ENCODE measurements at places on chromosomes 6 and 20. TPM values are rescaled to one million over a fixed set of nuclear protein-coding genes. Genes with fewer than 3 reads are reported as not detected.

RUNX2 gene
- total RNA-seq, result 22.2 TPM

HIVEP2 gene
- 39.3 TPM for total RNA-seq

MYH7B gene
- 0.19 TPM for total RNA-seq

RIPOR3 gene
- total RNA-seq, result not detected

SSTR4 gene
- not detected for total RNA-seq

CLVS2 gene
- not detected for total RNA-seq

BTN1A1 gene
- 0.08 TPM for total RNA-seq

COL9A3 gene
- total RNA-seq, result not detected

SLC17A9 gene
- total RNA-seq, result 47.3 TPM

SLX4IP gene
- 6.1 TPM for total RNA-seq

FRK gene
- 0.04 TPM for total RNA-seq

ABHD16B gene
- total RNA-seq, result 0.13 TPM

C6orf15 gene
- not detected for total RNA-seq

TAGAP gene
- total RNA-seq, result 121 TPM

PAK5 gene
- total RNA-seq, result not detected

ZNF831 gene
- 5.4 TPM for total RNA-seq

MAP7 gene
- 0.94 TPM for total RNA-seq

CRISP3 gene
- total RNA-seq, result not detected

NELFCD gene
- total RNA-seq, result 94.5 TPM

HEY2 gene
- total RNA-seq, result not detected

CYP39A1 gene
- not detected for total RNA-seq

ABHD12 gene
- 24.7 TPM for total RNA-seq

HIVEP1 gene
- 32.1 TPM for total RNA-seq

CD24 gene
- total RNA-seq, result 0.46 TPM

POU5F1 gene
- total RNA-seq, result 0.15 TPM

TRMT6 gene
- 36.3 TPM for total RNA-seq

PRRT1 gene
- 0.61 TPM for total RNA-seq

SLC22A2 gene
- not detected for total RNA-seq

NRM gene
- 26.9 TPM for total RNA-seq

DUSP15 gene
- total RNA-seq, result not detected

CRISP2 gene
- total RNA-seq, result not detected

ATP6V1G2 gene
- total RNA-seq, result 1.2 TPM

SLC22A3 gene
- total RNA-seq, result not detected

TMEM200A gene
- total RNA-seq, result 0.92 TPM

SASH1 gene
- 1.0 TPM for total RNA-seq

STMND1 gene
- not detected for total RNA-seq

HMGCLL1 gene
- not detected for total RNA-seq

SNAI1 gene
- total RNA-seq, result 0.40 TPM

NAPB gene
- total RNA-seq, result 10.3 TPM

Measured in activated CD8-positive, alpha-beta memory T cell treated with anti-CD3 and anti-CD28 coated beads for 36 hours (primary cell).